Activated T-helper 2 cell treated with anti-CD3 and anti-CD28 coated beads, Interferon-gamma antibody, Interleukin-2, Interleukin-4, amounts not matched to agents 10 μg/mL and 5 μg/mL and 100 μg/mL, durations not matched to agents 14 hours and 24 hours and 36 hours (primary cell): ENCODE measurements at places on chromosomes 16 and 17. TPM values are rescaled to one million over a fixed set of nuclear protein-coding genes. Genes with fewer than 3 reads are reported as not detected.

- no peak for DNase-seq
Measured at GRCh38 chr16:55651841-55652824, 3.7 kb upstream of the SLC6A2 start.

- no peak for DNase-seq
Measured at GRCh38 chr17:81085420-81085911, 50.5 kb downstream of the BAIAP2 start.

GRCh38 chr17:60167065-60167741, 17.4 kb downstream of the CA4 start:
- no peak for DNase-seq

GRCh38 chr17:29911641-29912177, 18.3 kb downstream of the SSH2 start:
- DNase-seq: no peak

GRCh38 chr17:21756856-21757619, 64.7 kb downstream of the KCNJ18 start:
- no peak for DNase-seq

GRCh38 chr17:77354670-77355455, 214.1 kb downstream of the SEC14L1 start:
- DNase-seq: no peak

DNA sequence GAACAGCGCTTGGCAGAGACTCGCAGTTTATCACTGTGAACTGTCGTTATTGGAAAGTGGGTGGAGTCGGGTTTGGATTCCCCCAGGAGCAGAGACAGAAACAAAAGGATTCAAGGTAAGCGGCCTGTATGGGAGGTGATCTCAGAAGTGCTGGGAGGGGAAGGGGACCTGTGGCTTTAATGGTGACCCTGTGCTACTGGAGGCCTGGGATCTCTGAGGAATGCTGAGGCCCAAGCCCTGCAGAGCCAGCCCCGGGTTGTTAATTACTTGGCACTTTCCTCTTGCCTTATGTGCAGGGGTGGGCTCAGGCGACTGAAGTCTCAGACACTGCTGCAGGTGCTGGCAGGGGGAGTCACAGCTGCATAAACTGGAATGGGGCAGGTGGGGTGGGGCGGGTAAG, 27.4 kb downstream of the IRF8 start:
- no peak for DNase-seq

- no peak for DNase-seq
Measured at GRCh38 chr17:81696218-81696941, 6.8 kb upstream of the MRPL12 start.

DNA sequence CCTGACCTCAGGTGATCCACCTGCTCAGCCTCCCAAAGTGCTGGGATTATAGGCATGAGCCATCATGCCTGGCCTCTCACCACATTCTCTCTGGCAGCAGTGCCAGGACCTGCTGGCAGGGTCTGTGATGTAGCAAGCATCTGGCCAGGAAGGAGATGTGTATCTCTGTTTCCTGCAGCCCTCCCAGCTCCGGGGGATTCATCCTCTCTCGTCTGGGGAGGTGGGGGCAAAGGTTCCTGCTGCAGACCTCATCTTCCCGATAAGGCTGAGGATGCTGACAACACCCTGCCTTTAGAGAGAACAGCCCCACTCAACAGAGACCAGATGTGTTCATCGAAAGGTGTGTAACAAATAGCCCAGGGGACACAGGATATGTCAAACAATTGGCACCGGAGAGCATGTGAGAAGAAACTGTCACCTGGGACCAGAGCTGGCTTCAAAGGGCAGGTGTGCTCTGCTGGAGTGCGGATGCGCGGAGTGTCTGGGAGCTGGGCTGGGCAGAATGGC, 54.8 kb upstream of the SEC14L1 start:
- no peak for DNase-seq

GRCh38 chr17:39781031-39781860, 43.5 kb downstream of the GRB7 start:
- no peak for DNase-seq

The SCGB1C2 gene
- total RNA-seq: not detected in 2 replicates

The TMC7 gene
- total RNA-seq: not detected in 2 replicates

The TNFSF12 gene
- total RNA-seq: 31.8 and 36.0 TPM in 2 replicates

The TMEM106A gene
- 18.5 and 22.0 TPM in 2 replicates for total RNA-seq

The CA5A gene
- total RNA-seq: not detected in 2 replicates
